CD8-positive, alpha-beta T cell (primary cell): ENCODE measurements at places on chromosomes 13 and 19. TPM values are rescaled to one million over a fixed set of nuclear protein-coding genes. Genes with fewer than 3 reads are reported as not detected.

The RDH8 gene
- not detected for total RNA-seq

The RNF17 gene
- total RNA-seq: not detected

The OR7A5 gene
- total RNA-seq: not detected

The ZNF324B gene
- total RNA-seq: 6.2 TPM

The ZNF525 gene
- total RNA-seq: 26.4 TPM

The KLK12 gene
- total RNA-seq: not detected

The DENND1C gene
- 95.9 TPM for total RNA-seq

The NFIX gene
- 2.5 TPM for total RNA-seq

The GAPDHS gene
- not detected for total RNA-seq

The NLRP5 gene
- total RNA-seq: not detected

The EHD2 gene
- not detected for total RNA-seq

The UBE2S gene
- total RNA-seq: 99.4 TPM

The KCNC3 gene
- total RNA-seq: 0.39 TPM

The ZNF534 gene
- total RNA-seq: not detected

The KLK10 gene
- not detected for total RNA-seq

The APOC4 gene
- total RNA-seq: not detected

The SIAH3 gene
- 0.49 TPM for total RNA-seq

The COL4A2 gene
- total RNA-seq: not detected

The PEX11G gene
- total RNA-seq: not detected

The TEKTIP1 gene
- total RNA-seq: 6.4 TPM

The ZNF888 gene
- 4.5 TPM for total RNA-seq

The ZNF83 gene
- total RNA-seq: 51.2 TPM

The ZNF579 gene
- total RNA-seq: 5.7 TPM

The PRKCG gene
- 0.28 TPM for total RNA-seq

The MED16 gene
- 35.3 TPM for total RNA-seq

The SPRYD7 gene
- total RNA-seq: 1.4 TPM

The ZNF536 gene
- total RNA-seq: not detected

The ZNF17 gene
- 18.3 TPM for total RNA-seq

The CYP2F1 gene
- 1.4 TPM for total RNA-seq

The GRK1 gene
- total RNA-seq: not detected

The C19orf81 gene
- total RNA-seq: not detected

The DLEU7 gene
- not detected for total RNA-seq

The CEACAM19 gene
- total RNA-seq: 0.25 TPM

The NLRP4 gene
- total RNA-seq: not detected

The ZNF527 gene
- total RNA-seq: 12.9 TPM

The ZNF776 gene
- total RNA-seq: 32.3 TPM

The DCT gene
- total RNA-seq: 0.28 TPM

The CNN1 gene
- not detected for total RNA-seq

The TMEM221 gene
- not detected for total RNA-seq

The FBXL12 gene
- total RNA-seq: 38.9 TPM

The SEMA6B gene
- total RNA-seq: 0.08 TPM

The SOX1 gene
- total RNA-seq: not detected

The CDC34 gene
- total RNA-seq: 45.8 TPM

The TNNI3 gene
- not detected for total RNA-seq

The SPTBN4 gene
- 1.3 TPM for total RNA-seq

The ZNF865 gene
- 12.6 TPM for total RNA-seq
